ENCODE measurements at places on chromosomes 16 and 17.

GRCh38 chr16:71412270-71413160 is 29.3 kb downstream of the TLE7 start:
- DNase-seq: peak; percentile 11

- no peak for DNase-seq
Measured at GRCh38 chr17:82114872-82115271, 16.8 kb upstream of the FASN start.

DNA sequence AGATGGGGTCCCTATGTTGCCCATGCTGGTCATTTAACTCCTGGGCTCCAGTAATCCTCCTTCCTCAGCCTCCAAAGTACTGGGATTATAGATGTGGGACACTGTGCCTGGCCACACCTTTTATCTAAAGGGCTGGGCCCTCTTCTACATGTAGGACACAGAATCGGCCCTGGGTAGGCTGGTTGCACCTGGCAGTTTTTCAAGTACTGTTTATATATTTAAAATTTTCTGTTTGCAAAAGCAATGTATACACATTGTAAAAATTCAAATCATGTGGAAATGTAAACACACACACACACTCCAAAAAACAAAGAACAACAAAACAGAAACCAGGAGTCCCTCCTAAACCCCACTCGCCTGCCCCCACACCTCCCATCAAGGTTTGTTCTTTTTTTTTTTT is 28.1 kb upstream of the SIAH1 start:
- DNase-seq: no peak

GRCh38 chr16:17832738-17833137 is 362.0 kb upstream of the XYLT1 start:
- no peak for DNase-seq

DNA sequence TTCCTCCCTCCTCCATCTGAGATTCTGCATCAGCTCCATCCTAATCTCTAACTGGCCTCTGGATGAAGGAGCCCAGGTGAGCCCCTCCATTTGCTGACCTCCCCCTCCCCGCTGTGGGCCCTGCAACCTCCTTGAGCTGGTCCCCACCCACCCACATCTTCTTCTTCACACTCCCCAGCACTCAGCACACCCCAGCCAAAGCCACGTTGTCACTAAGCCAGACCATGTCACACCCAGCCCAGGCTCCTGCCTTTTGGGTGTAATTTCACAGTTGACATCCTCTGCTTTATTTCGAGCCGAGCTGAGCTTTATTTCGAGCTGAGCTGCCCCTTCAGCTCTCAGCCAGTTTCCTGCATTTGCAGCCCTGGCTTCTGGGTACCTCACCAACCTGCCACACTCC is 282.7 kb upstream of the TNRC6C start:
- no peak for DNase-seq

DNA sequence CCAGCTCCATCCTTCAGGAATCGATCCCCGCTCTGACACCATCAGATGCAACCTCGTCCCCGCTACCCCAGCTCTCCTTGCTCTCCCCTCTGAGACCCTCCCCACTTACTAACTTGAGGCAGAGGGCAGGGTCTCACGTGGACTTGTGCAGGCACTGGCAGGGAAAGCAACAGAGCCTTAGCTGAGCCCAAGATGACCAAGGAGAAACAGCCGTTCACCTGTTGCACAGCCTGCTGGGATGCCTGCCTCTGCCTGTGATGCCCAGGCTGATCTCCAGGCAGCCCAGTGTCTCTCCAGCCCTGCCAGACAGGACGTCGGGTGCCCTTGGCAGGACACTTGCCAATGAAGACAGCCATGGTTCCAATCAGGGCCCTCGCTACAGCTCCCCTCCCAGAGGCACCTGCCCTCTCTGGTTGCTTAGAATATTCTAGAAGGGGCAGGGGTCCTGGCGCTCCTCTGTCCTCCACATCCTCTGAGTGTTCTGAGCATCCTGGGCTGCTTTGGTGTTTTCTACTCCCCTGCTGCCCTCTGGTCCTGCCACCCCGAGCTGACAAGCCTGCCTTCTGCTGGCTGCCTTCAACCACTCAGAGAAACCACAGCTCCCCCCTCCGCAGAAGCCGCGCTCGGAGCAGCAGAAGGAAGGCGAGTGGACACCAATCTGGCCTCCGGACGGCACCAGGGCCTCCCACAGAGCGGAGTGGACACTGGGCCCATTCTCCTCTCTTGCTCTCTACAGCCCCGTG is 6.7 kb downstream of the CEP295NL start:
- DNase-seq: no peak

DNA sequence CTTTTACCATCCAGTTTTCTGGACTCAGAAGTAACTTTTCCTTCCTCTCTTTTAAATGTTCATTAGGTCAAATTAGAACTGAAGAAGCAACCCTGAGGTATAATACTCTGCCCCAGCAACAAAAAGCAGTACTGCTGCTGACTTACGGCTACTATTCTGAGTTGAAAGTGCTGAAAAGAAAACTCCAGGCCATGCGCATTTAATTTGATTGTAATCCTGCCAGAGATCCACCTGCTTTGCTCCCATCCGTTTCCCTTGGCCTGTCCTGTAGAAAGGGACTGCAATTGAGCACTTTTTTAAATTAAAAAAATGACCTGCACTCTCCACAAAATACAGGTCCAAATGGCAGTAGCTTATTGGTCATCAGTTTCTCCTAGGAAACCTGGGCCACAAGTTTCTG is 61.6 kb downstream of the PITPNC1 start:
- DNase-seq: no peak

GRCh38 chr16:29742683-29743275 is 3.0 kb downstream of the C16orf54 start:
- DNase-seq: no peak

- DNase-seq: no peak
Measured at GRCh38 chr17:1289695-1290094, 10.2 kb downstream of the TRARG1 start.

DNA sequence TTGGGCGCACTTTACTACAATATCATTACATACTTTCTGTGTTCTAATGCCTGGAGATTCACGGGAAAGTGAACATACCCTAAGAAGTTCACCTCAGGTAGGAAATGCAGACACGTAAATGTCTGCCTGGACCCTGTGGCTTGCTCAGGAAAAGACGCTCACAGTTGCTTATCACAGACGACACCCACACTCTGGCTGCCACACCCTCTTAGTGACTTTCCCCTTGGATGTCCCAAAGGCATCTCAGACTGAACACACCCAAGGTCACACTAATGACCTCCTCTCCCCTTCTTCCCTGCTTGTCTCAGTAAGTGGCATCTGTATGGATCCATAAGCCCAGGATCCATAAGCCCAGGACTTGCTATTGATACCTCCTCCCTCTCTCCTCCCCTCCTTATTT is 32.6 kb downstream of the CDRT15 start:
- DNase-seq: no peak

DNA sequence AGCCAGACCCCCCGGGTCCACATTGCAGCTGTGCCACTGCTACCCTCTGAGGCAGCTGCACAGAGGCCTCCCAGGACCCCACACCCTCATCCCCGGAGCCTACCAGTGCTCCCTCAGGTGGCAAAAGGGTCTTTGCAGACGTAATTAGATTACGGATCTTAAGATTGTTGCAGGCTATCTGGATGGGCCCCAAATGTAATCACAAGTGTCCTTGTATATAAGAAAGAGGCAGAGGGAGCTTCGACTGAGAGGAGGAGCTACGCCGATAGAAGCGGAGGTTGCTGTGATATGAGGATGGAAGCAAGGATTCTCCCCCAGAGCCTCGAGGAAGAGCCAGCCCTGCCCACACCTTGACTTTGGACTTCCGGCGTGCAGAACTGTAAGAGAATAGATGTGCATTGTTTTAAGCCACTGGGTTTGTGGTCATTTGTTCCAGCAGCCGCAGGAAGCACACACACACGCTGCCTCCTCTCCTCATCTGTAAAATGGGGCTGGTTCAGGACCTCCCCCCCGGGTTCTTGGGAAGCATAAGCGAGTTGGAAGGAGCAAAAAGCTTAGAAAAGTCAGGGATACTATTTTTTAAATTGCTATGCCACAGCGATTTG is 10.5 kb upstream of the RAI1 start:
- no peak for DNase-seq

DNA sequence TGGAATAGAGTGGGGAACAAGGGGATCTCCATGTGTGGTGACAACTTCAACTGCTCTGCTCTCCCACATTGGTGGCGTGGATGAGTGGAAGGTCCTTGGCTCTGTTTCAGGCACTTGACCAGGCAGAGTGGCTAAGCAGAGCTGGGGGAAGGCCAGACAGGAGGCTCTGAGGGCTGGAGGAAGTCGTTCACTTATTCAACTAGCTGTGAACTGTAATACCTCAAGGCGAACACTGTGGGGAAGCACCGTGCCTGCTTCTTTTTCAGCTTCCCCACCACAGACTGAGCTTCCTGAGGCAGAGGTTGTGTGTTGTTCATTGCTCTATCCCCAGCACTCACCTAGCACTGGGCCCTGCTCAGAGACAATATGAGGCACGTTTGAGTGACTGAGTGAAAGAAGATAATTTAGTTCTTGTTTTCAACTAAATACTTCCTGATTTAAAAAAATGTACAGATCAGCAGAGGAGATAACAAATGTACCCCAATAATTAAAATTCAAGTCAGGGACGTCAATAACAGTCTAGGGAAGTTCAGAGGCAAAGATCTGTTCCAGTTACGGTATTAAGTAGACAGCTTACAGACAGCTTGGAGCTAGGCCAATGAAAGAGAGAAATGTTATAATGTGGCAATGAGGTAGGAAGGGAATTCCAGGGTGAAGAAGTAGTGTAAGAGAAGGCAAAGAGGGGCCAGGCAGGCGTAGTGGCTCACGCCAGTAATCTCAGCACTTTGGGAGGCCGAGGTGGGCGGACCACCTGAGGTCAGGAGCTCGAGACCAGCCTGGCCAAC is 34.7 kb downstream of the MYO18A start:
- DNase-seq: peak; percentile 43

DNA sequence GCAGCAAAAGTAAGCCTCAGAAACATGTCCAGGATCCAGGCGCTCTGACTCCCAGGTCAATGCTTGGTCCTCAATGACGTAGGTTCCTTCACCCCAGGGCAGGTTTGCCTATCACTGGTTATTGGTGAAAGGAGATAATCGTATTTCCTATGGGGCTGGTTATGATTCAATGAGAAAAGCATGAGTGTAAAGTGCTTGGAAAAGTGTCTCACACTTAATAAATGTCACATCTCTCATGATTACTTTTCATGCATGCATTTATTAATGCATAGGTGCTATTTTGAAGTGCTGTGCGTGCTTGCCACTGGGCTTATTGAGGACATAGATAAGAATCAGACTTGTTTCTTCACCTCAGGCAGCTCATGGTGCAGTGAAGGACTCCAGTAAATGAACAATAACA is 10.4 kb upstream of the CDH13 start:
- no peak for DNase-seq

- no peak for DNase-seq
Measured at GRCh38 chr17:69123626-69124025, 18.1 kb downstream of the ABCA6 start.

- DNase-seq: no peak
Measured at GRCh38 chr16:83661656-83662055, 146.1 kb upstream of the HSBP1 start.

DNA sequence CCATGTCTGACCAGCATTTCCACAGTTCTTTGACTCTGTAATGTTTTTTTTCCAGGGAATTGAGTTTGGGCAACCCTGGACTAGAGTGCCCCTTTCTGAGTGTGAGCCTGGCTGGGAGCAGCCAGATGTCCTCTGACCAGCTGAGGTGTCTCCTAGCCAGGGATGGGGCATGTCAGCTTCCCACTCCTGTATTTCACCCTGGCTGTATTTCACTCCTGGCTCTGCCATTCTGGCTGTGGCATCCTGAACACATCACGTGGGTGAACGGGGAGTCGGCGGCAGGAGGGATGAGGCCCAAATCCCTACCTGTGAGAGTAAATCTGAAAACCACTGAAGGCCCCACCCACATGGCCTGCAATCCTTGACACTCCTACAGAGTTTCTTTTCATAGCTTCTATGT is 31.3 kb downstream of the KDM8 start:
- no peak for DNase-seq

GRCh38 chr17:18327093-18327492 is 12.0 kb downstream of the SMCR8 start:
- no peak for DNase-seq

Measured in stimulated activated CD8-positive, alpha-beta memory T cell treated with anti-CD3 and anti-CD28 coated beads, Interleukin-7, amount 100 ng/mL, for 1 hour (primary cell).